ENCODE measurements at places on chromosomes 5 and 9.

GRCh38 chr9:69995846-69996245, 47.8 kb upstream of the MAMDC2 start:
- no peak for DNase-seq

DNA sequence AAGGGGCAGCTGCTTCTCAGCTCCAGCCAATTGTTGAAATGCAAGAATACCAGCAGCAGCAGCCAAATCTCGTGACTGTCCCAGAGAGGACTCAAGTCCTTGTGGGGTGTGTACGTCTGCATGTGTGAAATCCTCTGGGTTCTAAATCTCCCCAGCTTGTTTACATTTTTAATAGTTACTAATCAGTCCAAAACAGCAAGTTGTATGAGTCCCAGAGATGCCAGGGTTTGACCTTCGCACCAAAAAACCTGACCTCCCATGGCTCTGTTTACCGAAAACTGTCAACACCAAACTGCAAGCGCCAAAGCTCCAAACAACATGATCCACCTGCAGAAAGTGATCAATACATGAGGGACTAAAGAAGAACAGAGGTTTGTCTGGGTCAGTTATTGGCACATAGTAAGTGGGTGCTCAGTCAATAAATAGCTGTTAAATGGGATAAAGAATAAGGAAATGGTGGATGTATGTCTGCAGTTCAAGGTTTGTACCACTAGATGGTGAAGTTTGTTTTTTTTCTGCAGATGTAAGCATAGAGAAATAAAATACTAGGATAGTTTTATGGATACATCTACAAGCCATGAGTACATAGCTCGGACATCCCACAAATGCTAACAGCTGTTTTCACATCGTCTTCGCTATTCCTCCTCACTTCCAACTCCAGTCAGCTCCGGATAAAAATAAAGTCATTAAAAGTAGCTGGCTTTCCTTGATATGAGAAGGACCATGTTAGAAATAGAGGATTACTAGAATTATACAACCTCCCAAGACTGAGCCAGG, 85.3 kb upstream of the ADRB2 start:
- DNase-seq = peak; percentile 61

- DNase-seq = no peak
Observed at GRCh38 chr9:138007566-138007917, 130.0 kb downstream of the CACNA1B start.

DNA sequence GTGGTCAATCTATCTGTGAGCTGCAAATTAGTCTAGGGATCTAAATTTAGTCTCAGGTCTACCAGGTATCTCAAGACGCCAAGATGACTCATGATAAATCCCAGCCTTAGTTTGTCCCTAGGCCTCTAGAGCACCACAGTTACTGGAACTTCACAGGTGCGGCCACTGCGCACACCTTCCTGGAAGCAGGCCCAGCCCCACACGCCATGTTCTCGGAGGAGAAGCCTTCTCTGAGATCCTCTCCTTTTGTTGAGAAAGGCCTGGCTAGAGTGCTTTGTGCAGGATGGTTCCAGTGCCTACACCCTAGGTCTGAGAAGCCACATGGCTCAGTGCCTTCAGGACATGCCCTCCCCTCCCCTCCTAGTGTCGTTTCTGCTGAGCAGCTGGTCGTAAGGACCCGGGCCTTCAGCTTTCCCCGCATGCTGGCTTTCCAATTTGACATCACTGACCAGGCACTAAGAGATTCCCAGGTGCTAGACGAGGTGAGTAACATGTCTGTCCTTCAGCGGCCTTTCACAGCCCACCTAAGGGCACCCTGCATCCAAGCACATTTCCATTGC, 51.9 kb downstream of the IPPK start:
- DNase-seq = no peak

- DNase-seq = no peak
Observed at GRCh38 chr9:105067895-105068580, 140.1 kb upstream of the ABCA1 start.
